ENCODE measurements at places on chromosomes 2 and 18.

DNA sequence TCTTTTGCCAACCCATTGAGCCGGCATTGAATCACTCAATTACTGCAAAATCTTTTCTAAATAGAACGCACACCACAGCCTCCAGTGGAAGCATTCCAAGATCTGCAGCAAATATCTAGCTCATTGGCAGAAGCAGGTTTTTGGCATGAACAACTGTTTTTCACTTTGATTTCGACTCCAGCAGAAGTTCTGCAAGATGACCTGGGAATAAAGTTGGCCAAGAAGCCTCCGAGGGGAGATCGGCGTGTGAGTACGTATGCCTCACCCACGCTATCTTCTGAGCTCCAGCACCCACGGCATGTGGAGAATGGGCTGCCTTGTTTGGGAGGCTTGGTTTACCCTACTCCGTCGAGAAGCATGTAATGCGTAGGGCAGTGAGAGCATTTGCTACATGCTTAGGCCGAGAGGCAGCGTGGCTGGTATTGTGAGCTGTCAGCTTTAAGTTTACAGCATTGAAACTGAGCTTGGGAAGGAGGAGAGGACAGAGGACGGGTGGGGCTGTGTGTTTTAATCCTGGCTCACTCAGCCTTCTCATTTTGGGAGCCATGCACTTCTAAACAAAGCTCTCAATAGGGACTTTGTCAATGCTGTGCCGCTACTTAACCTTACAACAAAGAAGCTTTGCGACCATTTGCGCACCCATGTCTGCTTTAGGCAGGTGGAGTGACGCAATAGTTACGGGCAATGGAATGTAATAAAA, 10.5 kb downstream of the PCARE start:
- DNase-seq: no peak

GRCh38 chr2:84924173-84925106, 19.0 kb downstream of the TMSB10 start:
- no peak for DNase-seq

DNA sequence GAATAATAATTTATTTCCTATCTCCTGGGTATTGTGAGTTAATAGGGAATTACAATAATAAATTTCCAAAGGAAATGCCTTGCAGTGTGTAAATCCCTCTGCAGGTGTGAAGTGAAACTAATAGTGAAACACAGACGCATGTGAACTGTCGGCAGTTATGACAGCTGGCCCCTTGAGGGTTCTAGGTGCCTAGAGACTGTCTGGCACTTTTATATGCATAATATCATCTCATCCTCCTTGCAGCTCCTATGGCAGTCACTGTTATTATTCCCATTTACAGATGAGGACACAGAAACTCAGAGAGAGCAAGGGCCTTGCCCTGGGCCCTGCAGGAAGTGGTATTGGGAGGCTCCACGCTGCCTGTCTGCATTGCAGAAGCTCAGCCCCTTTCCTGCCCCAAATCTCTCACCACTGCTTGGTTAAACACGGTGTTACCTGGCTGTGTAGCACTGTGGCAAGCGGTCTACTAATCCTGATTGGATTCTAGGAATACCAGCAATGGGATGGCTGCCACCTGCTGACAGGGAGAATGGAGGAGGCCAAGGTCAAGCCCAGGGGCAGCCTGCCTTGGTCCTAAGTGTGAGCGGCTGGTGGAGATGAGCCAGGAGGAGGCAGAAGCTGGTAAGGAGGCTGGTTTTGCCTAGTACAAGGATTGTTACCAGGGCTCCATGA, 32.8 kb upstream of the ACKR3 start:
- no peak for DNase-seq

- no peak for DNase-seq
Observed at GRCh38 chr2:181289698-181290097, 167.5 kb upstream of the ITGA4 start.
